Hair follicular keratinocyte (primary cell): ENCODE measurements at places on chromosomes 1 and 21. TPM values are rescaled to one million over a fixed set of nuclear protein-coding genes. Genes with fewer than 3 reads are reported as not detected.

NR1I3 gene
- total RNA-seq = not detected in 2 replicates

HIVEP3 gene
- 0.95 and 1.7 TPM in 2 replicates for total RNA-seq

ARHGEF16 gene
- total RNA-seq = 10.5 and 15.3 TPM in 2 replicates

CFHR2 gene
- not detected in 2 replicates for total RNA-seq

PEX19 gene
- total RNA-seq = 25.9 and 30.8 TPM in 2 replicates

CYP4A22 gene
- not detected in 2 replicates for total RNA-seq

ADAMTS1 gene
- total RNA-seq = 9.9 and 13.7 TPM in 2 replicates

AIRE gene
- not detected in 2 replicates for total RNA-seq

CD52 gene
- total RNA-seq = 0.55 TPM in 1 of 2 replicates, not detected in the other

MYOG gene
- total RNA-seq = not detected in 2 replicates

PSRC1 gene
- 10.2 and 44.1 TPM in 2 replicates for total RNA-seq

PRCC gene
- total RNA-seq = 39.3 and 43.1 TPM in 2 replicates

PEA15 gene
- 37.5 and 55.2 TPM in 2 replicates for total RNA-seq

BCL2L15 gene
- not detected in 2 replicates for total RNA-seq

CHRM3 gene
- not detected in 2 replicates for total RNA-seq

SPRR1A gene
- not detected in 2 replicates for total RNA-seq

KIF14 gene
- total RNA-seq = 6.1 and 17.7 TPM in 2 replicates

RGS4 gene
- 0.04 TPM in 1 of 2 replicates, not detected in the other for total RNA-seq

LIN28A gene
- not detected in 2 replicates for total RNA-seq

FAM72D gene
- 3.1 and 5.3 TPM in 2 replicates for total RNA-seq

SLC1A7 gene
- not detected in 2 replicates for total RNA-seq

AGO4 gene
- total RNA-seq = 3.3 and 4.6 TPM in 2 replicates

RSBN1 gene
- total RNA-seq = 9.0 and 9.5 TPM in 2 replicates

KIF17 gene
- total RNA-seq = 0.94 and 4.1 TPM in 2 replicates

LRRC53 gene
- not detected in 2 replicates for total RNA-seq

TRPM2 gene
- total RNA-seq = 0.46 TPM in 1 of 2 replicates, not detected in the other

NES gene
- total RNA-seq = 0.31 and 0.57 TPM in 2 replicates

RBP7 gene
- 1.4 and 4.1 TPM in 2 replicates for total RNA-seq

CFHR3 gene
- total RNA-seq = not detected in 2 replicates

PROX1 gene
- 0.15 and 0.16 TPM in 2 replicates for total RNA-seq

AGBL4 gene
- not detected in 2 replicates for total RNA-seq

ATAD3C gene
- not detected in 2 replicates for total RNA-seq

AMY1A gene
- total RNA-seq = not detected in 2 replicates

RAP1GAP gene
- total RNA-seq = 0.23 and 0.95 TPM in 2 replicates

IFNGR2 gene
- 99.9 and 182 TPM in 2 replicates for total RNA-seq

LCE5A gene
- not detected in 2 replicates for total RNA-seq

FNBP1L gene
- 6.2 and 8.0 TPM in 2 replicates for total RNA-seq

CHAF1B gene
- total RNA-seq = 3.7 and 8.9 TPM in 2 replicates

PKP1 gene
- 68.9 and 94.7 TPM in 2 replicates for total RNA-seq
